ENCODE measurements at places on chromosomes 3 and 15.

DNA sequence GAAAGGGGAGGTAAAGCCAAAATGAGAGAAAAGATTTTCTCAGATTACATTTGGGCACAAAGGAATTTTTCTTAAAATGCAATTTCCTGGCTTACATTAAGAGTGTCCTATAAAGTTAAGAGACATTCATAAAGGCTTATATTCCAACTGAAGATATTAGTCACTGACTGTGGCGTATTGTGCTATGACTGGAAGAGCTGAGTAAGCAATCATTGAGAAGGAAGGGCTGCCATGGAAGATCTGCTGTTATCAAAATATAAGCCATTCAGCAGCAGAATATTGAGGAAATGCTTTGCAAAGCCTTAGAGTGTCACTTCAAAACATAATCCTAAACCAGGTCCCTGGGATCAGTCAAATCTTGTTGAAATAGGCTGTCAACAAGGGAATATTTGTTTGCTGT is 593.9 kb downstream of the TUSC7 start:
- DNase-seq = no peak

DNA sequence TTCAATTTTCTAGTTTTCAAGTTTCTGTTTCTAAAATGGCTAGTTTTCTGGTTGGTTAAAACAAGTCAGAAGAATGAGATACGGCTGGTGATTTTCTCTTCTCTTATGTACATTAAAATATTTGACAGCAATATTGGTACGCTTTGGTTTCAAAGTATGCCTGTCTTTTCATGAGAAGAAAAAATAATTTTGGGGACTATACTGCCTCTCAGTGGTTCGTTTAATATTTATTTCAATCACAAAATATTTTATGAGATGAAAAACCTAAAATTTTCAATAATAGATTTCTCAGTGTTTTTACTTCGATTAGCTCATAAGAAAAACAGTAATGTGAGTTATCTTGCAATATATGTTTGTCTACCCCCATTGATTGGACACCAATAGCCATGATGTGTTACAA is 72.8 kb upstream of the AADACL2 start:
- DNase-seq = no peak

GRCh38 chr15:64687172-64687571 is 88.2 kb downstream of the RBPMS2 start:
- DNase-seq = no peak

DNA sequence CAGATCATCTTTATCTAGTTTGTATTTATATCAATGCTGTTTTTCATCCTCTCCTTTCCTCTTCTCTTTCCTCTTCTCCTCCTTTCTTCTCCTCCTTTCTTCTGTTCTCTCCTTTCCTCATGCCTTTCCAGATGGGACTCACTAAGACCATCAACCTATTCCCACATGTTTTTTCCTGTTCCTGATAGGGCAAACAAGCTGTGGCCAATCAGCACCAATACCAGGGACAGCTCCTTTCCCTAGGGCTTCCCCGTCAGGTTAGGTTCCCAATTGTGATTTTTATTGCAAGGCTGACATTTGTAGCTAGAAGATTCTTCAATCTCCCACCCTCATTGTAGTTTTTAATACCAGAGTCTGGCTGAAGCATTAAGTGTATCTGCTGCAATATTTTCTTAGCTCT is 76.3 kb upstream of the COL8A1 start:
- peak; percentile 4 for DNase-seq

DNA sequence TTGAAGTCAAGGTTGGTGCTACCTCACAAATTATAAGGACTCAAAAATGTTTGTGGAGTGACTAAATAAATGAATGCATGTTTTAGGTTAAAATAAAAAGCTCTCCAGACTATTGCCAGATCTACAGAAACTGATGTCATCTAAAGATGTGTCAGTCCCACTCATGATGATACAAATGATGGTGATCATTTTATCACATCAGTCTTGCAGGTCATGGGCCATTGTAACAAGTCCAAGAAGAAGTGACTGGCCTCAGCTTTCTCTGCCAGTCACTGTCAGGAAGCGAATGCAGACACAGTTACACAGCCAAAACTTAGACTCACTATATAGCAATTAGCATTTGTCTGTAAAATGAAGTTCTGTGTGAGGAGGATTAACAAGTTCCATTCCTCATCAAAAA is 18.5 kb downstream of the ATP8B4 start:
- DNase-seq = no peak

DNA sequence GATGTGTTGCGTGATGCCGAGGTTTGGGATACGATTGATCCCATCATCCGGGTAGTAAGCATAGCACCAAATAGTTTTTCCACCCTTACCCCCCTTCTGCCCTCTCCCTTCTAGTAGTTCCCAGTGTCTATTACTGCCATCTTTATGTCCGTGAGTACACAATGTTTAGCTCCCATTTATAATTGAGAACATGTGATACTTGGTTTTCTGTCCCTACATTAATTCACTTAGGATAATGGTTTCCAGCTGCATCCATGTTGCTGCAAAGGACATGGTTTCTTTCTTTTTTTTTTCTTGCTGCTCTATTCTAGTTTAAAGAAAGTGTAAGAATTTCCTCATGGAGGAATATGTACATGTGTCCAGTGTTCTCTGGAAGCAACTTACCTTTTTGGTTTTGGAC is 51.8 kb downstream of the NSUN3 start:
- DNase-seq = no peak

DNA sequence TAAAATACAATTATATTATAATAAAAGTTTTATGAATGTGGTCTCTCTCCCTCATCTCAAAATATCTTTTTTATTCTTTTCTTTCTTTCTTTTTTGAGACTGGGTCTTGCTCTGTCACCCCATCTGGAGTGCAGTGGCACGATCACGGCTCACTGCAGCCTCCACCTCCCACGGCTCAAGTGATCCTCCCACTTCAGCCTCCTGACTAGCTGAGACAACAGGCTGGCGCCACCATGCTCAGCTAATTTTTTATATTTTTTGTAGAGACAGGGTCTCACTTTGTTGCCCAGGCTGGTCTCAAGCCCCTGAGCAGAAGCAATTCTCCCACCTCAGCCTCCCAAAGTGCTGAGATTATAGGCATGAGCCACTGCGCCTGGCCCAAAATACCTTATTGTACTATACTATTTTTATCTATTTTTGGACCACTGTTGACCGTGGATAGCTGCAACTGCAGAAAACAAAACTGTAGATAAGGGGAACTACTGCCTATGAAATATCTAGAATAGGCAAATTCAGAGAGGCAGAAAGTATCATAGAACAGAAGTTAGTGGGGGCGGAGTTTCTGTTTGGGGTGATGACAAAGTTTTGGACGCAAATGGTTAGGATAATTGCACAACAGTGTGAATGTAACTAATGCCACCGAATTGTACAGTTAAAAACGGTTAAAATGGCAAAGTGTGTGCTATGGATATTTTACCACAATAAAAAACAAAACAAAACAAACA is 66.6 kb downstream of the SLC12A8 start:
- DNase-seq = no peak

- DNase-seq = no peak
Observed at GRCh38 chr3:41365973-41366372, 166.7 kb downstream of the CTNNB1 start.
